ENCODE measurements at places on chromosomes 2 and 18.

DNA sequence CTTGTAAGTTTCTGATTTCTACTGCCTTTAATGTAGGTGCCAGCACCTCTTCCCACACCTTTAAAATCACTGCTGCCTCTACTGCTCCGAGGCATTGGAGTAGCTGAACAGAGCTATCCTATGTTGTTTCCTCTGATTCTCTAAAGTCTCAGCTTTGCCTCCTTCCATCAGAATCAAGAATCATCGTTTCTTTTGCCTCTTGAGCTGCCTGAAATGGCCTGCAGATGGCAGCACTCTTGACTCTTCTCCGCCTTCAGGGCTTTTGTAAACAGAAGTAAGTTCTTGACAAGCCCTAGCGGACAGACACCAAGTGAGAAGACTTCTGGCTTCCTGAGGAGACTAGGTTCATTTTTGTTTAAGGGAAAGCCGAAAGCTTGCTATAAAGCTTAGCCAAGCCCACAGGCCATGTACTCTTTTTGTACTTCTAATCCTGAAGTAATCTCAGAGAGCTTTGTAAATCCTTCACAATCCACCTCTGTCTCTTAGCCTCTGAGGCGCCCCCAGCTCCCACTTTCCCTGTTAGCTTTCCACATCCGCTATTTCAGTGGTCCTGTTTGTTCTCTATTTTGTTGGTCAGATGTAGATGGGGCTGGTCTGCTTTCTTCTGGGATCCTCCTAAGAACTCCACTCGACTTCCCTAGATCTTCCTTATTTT, 48.4 kb downstream of the GTF3C3 start:
- DNase-seq: peak; percentile 86

DNA sequence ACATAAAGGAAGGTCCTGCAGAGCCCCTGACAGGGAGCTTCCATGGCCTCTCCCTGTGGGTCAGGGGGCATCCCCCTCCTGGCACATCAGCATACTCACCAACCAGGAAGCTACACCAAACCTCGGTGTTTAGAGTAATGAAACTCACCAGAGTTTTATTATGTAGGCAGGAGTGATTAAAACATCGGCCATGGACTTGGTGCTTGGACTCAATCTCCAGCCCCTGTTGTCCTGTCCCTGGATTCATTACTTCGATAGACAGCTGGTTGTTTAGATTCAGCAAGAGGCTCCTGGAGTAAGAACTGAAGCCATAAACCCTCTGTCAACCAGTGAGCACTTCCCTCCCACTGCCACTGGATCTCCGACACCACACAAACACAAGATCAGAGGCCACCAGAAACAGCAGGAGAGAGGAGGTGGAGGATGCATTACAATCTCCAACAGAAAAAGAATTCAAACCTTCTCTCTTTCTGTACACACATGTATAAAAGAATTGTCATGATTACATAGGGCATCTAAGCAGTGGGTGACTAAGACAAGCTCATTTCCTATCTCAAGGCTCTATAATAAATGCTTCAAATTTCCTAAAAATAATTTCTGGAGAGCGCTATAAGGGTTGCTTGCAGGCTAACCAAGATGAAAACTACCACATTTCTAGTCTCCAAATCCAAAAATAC, 27.2 kb downstream of the TBC1D8 start:
- no peak for DNase-seq

- no peak for DNase-seq
Observed at GRCh38 chr18:53451902-53452301, 772.6 kb downstream of the MBD2 start.

DNA sequence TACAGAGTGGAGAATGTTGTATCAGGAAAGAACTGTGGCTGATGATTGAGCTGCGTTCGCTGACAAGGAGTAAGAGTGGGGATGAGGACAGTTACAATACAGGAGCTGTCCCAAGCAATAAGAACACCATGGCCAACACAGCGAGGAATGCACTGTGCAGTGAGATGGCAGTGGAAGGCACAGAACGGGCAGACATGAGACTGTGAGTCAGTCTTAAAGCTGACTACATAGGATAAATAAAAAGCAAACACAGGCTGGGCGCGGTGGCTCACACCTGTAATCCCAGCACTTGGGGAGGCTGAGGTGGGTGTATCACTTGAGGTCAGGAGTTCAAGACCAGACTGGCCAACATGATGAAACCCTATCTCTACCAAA, 89.8 kb downstream of the CABYR start:
- DNase-seq: no peak

GRCh38 chr2:18456026-18456425, 104.4 kb downstream of the RDH14 start:
- DNase-seq: no peak

DNA sequence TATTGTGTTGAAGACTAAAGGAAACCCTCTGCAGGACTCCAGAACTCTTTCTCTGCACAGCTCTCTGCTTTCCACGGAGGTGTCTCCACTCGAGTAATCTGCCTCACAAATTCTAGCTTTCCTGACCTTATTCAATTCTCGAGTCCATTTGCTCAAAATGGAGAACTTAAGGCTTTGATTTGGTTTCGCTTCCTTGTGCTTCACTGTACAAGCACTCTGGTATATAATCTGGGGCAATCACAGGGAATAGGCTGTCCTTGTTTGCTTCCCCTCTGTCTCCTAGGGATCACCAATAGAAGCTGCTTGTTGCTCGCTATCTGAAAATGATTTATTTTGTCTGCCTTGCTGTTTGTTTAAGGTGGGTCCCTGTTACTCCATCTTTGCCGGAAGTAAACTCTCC, 129.1 kb upstream of the DOCK10 start:
- DNase-seq: peak; percentile 7

DNA sequence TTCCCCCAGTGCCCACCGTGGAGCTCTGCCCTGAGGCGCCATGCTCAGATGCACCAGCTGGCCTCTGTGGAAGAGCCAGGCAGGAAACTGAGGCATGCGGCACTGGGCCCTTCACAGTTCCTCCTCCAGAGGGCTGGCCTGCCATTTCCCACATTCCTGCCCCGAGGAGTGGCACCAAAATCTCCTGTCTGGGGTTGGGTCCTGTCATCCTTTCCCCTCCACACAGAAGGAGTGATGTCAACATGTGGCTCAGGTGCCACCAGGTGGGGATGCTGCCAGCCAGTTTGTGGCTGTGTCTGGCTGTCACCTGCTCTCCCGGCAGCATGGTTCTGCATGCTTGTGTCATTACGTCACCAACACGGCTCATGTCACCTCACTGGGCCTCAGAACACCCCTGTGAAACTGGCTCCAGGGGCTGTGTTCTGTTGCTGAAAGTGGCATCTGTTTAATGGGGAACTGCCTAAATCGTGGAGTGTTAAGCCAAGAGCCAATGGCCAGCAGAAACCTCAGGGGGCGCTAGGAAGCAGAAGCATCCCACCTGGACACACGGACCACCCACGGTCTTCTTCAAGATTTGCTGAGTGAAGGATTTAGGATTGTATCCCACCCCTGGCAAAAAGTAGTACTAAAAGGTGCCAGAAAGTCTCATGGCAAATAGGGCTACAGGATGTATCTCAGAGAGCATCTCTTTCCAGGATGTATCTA, 51.3 kb downstream of the ZAP70 start:
- DNase-seq: peak; percentile 44

DNA sequence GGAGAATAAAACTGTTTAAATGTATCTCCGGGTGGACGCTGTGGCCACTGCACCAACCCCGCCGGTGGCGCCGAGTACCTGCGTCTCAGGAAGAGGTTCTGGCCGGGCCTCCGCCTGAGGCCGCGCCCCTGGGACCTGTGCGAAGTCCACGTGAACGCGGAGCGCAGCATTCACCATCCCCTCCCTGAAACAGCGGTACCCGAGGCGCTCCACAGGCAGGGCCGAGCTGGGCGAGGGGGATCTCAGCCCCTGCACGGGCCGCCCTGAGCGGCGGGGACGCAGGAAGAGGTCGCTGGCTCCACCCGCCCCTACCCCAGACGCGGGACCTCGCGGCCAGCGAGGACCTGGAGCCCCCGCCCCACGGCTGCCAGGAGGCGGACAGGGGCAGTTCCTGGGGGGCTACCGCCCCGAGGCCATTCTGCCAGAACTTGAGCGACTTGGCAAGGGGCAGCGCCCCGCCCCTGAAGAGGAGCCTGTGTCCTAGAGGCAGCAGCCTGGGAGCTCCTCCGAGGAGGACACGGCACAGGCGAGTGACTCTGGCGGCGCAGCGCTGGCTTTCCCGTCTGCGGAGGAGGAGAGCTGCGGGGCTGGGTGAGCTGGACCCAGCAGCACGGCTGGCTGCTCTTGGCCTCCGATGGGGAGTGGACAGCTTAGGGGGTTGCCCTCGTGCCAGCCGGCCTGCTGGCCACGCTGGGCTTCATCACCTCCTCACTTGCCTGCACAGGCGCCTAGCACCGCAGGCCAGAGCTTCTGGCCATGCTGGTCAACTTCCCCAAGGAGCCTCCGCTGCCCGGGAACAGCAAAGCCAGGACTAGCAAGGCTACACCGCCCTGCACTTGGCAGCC, 9.7 kb upstream of the TEKT4 start:
- no peak for DNase-seq

DNA sequence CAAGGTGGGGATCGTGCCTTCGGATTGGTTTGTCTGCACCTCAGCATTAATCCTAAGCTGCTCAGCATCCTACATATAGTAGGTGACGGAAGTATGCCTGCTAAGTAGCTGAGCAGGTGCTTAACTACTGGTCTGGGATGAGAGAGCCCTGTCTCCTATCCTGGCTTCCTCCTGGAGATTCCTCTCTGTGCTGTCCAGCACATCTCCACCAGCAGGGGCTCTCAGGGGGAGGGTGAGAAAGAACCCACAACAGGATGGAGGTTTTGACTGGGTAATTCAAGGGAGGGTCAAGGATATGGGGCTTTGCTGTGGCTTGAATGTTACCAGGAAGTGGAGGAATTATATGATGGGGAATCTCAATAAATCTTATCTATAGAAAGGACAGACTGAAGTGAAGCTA, 45.4 kb upstream of the KIF5C start:
- no peak for DNase-seq

DNA sequence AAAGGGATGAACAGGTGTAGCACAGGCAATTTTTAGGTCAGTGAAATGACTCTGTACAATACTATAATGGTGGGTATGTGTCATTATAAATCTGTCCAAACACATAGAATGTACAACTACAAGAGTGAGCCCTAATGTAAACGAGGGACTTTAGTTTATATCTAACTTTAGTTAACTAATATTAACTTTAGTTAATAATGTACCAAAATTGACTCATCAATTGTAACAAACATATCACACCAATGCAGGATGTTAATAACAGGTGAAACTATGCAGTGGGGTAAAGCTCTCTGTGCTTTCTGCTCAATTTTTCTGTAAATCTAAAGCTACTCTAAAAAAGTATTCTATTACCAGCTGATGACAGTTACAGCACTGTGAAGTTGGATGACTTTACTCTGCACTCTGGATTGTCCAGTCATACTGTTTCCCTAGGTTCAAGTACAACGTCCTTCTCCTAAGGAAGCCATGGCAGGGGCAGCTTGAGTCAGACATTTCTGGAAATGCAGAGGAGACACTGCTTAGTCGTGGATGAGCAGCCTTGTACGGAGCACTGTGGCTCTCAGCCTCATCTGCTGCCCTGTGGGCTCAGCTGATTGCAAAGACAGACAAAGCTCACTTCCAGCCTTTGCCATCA, 26.1 kb downstream of the TGFA start:
- no peak for DNase-seq

DNA sequence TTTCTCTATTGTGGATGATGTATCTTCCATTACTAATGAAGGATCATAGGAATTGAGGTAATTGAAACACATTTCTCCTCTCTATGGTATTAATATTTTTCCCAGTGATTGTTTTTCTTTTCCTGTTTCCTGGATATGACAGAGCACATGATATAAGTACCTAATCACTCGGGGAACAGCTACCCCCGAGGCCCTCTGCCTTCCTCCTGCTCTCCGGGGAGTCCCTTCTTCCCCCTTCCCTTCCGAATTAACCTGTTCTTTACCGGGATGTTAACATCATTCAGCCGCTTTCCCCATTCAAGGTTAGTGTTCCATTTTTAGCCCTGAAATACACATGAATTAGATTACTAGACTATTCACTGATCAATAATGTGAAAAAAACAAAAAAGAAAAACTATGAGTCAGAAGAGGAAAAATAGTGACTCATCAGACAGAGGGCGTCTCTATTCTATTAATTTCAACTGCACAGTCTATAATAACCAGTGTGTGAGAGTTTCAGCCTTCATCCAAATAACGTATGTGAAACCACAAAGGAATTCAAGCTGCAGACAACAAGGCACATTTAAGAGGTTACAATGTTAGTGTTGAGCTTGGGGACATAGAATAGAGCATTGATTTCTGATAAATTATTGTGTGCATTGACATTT, 450.8 kb downstream of the DLGAP1 start:
- DNase-seq: no peak

DNA sequence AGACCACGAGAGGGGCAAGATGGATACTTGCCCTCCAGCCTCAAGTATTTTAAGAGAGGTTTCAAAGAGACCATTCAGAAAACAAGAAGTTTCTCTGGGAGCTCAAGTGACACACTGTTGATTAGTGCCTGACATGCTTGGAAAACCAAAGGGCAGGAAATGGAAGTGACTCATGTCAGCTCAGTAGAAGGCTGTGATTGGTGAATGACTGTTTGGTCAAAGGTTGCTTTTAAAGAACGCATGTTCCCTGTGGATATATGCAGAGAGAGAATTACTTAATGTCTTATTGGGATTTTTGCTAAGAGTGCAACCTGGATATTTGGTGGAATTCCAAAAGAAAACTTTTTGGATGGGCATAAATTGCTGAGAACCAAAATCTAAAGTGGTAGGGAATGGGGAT, 549.9 kb downstream of the XIRP2 start:
- DNase-seq: no peak

DNA sequence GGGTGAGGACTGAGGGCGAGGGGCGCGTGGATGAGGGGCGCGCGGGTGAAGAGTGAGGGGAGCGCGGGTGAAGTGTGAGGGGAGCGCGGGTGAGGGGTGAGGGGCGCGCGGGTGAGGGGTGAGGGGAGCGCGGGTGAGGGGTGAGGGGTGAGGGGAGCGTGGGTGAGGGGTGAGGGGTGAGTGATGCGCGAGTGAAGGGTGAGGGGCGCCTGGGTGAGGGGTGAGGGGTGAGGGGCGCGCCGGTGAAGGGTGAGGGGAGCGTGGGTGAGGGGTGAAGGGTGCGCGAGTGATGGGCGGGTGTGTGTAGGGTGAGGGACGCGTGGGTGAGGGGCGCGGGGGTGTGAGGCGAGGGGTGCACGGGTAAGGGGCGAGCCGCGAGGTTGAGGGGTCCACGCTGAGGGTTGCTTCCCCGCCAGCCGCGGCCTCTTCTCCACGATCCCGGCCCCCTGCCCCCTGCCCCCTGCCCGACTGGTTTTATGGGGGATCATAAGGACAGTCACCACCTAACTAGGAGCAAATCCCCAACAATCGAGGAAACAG, 1.1 kb upstream of the SLC66A2 start:
- DNase-seq: no peak

DNA sequence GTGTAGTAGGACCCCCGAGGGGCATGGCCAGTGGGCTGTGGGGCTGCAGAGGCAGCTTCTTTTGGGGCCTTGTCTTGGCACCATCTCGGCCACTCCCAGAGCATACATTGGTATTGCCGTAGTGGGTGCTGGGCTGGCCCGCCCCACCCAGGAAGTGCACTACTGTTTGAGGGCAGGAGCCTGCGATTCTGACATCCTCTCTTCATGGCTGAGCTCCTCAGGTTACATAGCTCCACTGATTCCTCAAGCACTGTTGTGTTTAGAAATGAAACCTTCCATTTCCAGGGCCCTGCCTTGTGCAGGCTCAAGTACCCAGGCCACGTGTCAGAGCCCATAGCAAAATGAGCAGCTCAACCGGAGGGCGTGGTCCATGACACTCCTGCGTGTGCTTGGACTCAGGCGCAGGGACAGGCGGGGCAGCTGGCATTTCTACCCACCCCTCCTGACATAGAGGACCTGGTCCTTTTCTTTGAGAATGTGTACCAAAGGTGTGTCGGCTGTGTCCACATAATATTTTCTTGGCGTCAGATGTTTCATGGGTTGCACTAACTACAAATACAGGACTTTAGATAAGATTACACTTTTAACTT, 67.9 kb downstream of the DGKD start:
- no peak for DNase-seq
